ENCODE measurements at places on chromosomes 16 and 17. TPM values are rescaled to one million over a fixed set of nuclear protein-coding genes. Genes with fewer than 3 reads are reported as not detected.

MT4 gene
- not detected for total RNA-seq

ZG16 gene
- total RNA-seq = 0.23 TPM

ACSM2B gene
- total RNA-seq = not detected

TOB1 gene
- 43.0 TPM for total RNA-seq

PPP1R27 gene
- 2.4 TPM for total RNA-seq

AHSP gene
- total RNA-seq = not detected

CHST4 gene
- 6.6 TPM for total RNA-seq

MMP28 gene
- total RNA-seq = 0.25 TPM

WNT9B gene
- not detected for total RNA-seq

GPRC5C gene
- total RNA-seq = 149 TPM

ITGAX gene
- 0.26 TPM for total RNA-seq

- DNase-seq = no peak
These were observed 5.9 kb downstream of the BAHCC1 start for GRCh38 chr17:81400996-81401722.

DNA sequence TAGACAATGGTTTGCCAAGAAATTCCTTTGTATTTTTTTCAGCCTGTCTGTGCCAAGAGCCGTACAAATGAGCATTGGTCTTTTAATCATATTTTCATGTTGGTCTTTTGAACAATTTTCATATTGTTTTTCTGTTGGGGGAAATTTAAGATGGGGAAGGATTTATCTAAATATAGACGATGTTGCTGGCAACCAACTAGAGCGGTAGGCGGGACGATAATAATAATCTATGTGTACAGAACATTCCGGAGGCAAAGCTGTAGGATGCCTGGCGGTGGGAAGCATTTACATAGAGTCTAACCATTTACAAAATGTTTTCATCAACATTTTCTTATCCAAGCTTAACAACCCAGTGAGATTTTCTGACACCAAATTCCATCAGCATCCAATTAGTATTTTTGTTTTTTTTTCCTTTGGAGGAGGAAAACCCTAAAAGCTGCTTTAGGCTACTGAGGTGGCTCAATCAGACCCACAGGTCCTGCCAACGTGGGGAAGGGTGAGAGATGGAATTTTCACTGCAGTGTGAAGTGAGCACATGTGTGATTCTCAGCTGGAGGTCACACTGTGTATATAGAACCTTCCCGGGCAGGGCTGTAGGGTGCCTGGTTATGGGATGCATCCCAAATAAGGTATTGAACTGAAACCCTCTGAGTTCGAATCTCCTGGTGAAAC is 11.7 kb upstream of the SEC14L1 start:
- DNase-seq = no peak

- no peak for DNase-seq
These were observed 398.5 kb downstream of the HAPSTR1 start for GRCh38 chr16:9489835-9490467.

GRCh38 chr16:70653809-70654771 is 7.7 kb downstream of the IL34 start:
- DNase-seq = peak; percentile 95

DNA sequence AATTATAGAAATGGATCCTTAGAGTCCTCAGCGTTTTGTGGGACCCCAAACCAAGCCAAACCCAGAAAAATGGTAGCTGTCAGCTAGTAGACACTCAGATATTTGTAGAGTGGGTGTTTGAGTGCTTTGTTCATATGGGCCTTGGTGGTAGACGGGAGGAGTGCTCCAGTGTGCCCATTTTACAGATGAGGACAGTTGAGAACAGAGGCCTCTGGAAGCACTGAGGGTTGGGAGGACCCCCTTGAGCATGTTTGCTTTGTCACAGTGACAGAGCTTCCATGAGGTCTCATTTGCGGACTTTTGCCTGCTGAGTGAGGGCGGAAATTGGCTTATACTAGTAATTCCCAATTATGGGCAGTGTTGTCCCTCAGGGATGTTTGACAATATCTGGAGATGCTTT is 111.7 kb downstream of the ABCC6 start:
- no peak for DNase-seq

- no peak for DNase-seq
These were observed 81.6 kb upstream of the CBX4 start for GRCh38 chr17:79920751-79921410.

DNA sequence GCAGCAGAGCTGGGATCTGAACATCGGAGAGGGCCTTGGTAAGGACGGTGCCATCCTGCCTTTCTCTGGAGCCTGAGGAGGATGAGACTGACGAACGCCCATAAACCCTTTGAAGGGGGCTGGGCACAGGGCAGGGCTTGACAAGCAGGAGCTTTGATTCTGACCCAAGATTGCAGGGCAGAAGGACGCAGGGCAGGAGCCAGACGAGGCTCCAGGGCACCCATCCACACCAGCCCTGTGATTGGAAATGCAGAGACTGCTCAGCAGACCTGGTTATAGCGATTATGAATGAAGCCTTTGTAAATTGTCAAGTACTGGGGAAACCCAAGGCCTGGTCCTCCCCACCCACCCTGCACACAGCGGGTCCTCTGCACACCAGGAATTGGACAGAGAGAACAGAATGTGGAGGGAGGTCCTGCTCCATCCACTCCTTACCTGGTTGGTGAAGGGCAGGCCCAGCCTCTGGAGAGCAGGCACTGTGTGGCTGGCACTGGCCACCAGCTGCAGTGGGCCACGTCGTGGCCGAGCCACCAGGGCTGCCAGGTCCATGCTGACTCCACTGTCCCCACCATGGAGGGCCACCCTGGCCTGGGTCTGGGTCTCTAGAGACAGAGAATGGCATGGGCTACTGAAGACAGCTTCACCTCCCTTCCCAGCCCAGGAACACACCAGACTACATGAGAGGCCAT is 68.8 kb downstream of the RMI2 start:
- DNase-seq = no peak

GRCh38 chr17:81019563-81020442 is 15.1 kb upstream of the BAIAP2 start:
- DNase-seq = no peak

DNA sequence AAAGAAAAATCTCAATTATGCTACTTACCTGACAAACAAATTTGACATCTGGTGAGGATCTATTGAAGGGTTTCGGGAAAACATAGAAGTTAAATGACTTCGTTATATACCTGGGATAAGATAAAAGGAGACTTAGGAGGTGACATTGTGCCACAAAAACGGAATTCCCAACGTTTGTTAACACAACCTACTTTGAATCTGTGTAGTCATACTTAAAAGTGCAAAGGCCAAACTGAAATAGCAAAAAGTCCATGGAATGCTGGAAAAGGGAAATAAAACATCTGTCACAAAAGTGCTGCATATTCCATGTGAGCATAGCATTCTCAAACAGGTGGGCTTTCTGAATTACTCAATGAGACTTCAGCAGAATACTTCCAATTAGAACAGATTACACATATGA is 3.0 kb downstream of the PARN start:
- no peak for DNase-seq

DNA sequence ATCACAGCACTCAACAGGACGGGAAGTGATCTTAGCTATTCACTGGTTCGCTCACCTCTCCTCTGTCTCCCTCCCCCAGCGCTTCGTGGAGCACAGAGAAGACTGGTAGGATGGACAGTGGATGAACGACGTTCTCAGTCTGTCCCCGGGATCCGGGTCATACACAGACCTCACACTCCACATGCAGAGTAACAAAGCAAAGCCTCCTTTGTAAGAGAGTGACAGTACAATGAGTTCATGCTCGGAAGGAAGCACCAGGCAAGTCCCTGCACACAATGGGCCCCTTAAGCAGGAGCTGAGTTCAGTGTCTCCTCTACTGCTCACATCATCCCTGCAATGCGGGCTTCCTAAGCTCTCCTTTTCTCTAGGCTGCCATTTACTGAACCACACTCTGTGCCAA is 356.9 kb downstream of the C16orf95 start:
- DNase-seq = no peak

DNA sequence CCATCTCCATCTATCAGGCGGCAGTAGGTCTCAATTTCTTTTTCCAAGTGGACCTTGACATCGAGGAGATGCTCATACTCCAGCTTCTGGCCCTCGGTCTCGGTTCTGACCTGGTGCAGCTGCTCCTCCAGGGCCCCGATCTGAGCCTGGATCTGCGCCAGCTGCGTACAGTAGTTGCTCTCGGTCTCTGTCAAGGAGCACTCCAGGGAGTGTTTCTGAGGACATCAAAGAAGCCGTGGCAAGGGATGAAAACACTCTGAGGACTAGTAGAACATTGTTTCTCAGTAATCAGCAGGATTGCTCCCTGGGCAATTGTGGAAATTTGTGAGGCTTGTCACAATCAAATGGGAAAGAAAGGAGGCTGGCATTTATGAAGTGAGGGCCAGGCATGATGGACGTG is 5.9 kb downstream of the KRT28 start:
- DNase-seq = no peak

GRCh38 chr16:23534868-23535860 is 22.0 kb downstream of the EARS2 start:
- DNase-seq = no peak

- DNase-seq = no peak
These were observed 12.5 kb upstream of the C1QTNF8 start for GRCh38 chr16:1108299-1109252.

DNA sequence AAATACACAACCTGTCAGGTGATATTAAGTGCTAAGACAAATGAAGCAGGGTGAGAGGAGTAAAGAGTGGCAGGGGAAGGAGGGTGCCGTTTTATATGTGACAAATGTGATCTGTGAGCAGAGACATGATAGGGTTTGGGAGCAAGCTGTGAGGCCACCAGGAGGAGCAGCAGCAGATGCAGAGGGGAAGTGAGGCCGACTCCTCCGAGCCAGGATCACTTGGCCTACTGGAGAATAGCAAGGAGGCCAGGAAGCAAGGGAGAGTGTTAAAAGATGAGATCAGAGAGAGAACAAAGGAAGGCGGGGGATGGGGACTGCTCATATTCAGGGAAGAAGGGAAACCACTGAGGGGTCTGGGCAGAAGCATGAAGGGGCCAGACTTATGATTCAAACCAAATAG is 129.4 kb downstream of the TANGO6 start:
- DNase-seq = peak; percentile 35

DNA sequence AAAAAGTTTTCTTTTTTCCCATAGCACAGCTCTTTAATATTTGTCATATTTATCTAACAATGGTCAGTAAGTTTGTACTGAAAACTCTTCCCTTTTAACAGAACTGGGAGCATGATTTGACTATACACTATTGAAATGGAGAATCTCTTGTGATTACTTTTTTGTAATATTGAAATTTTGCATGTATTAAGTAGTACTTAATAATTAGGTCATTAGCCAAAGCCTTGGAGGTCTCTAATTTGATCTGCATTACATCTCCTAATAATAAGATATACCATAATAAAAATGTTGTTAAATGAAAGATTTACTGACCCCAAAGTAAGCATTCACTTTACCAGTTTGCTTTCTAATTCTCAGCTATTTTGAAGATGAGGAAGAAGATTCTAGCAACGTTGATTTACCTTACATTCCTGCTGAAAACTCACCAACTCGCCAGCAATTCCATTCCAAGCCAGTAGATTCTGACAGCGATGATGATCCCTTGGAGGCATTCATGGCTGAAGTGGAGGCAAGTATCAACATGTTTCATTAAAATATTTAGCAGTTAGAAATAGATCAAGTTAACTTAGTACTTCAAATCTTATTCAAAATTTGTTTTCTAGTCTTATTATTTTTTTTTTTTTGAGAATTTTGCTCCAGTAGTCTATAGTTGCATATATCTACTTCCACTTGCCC is 18.2 kb downstream of the DDX42 start:
- no peak for DNase-seq

GRCh38 chr16:73052576-73052975 is 4.6 kb upstream of the ZFHX3 start:
- DNase-seq = no peak

GRCh38 chr17:27485125-27485524 is 28.9 kb downstream of the KSR1 start:
- no peak for DNase-seq

DNA sequence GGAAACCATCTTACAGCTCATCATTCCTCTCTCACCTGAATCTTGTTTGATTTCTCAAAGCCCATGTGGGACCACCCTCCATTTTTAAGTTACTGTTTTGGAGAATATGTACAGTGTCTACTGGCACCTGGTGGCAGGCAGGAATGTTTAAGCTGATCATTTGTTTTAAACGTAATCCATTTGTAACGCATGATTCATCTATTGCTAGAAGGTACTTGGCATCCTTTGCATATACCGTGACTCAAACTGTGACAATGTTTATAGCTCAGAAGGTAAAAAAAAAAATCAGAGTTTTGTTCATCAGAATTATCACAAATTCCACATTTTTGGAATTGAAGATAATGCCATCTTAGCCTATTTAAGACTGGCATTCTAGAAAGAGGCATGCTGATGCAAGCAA is 1007.5 kb upstream of the EEF2KMT start:
- no peak for DNase-seq

GRCh38 chr16:58128711-58129096 is 477 bp downstream of the CFAP20 start:
- DNase-seq = no peak

DNA sequence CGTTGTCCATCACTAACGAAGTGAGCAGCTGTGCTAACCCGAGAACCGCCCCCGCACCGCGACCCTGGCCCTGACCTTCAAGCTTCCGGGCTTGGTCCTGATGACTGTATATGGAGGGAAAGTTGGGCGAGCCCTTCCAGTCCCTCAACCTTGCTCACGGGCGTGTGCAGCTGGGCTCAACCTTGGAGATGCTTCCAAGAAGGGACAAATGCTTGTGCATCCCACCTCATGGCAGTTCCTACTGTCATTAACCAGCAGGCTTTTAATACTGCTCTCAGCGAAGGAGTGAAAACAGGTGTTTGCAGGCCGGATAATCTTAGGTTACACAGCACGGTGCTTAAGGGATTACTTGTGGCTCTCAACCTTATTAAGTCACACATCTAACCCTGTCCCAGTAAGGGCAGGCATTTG is 33.5 kb downstream of the SRL start:
- DNase-seq = no peak

- DNase-seq = no peak
These were observed 36.0 kb upstream of the KDM6B start for GRCh38 chr17:7797976-7798375.

DNA sequence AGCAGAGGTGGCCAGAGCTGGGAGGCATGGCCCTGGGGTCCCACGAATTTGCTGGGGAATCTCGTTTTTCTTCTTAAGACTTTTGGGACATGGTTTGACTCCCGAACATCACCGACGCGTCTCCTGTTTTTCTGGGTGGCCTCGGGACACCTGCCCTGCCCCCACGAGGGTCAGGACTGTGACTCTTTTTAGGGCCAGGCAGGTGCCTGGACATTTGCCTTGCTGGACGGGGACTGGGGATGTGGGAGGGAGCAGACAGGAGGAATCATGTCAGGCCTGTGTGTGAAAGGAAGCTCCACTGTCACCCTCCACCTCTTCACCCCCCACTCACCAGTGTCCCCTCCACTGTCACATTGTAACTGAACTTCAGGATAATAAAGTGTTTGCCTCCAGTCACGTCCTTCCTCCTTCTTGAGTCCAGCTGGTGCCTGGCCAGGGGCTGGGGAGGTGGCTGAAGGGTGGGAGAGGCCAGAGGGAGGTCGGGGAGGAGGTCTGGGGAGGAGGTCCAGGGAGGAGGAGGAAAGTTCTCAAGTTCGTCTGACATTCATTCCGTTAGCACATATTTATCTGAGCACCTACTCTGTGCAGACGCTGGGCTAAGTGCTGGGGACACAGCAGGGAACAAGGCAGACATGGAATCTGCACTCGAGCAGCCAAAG is 2.3 kb downstream of the CSF3 start:
- no peak for DNase-seq

GRCh38 chr16:53207810-53208752 is 153.3 kb downstream of the CHD9 start:
- DNase-seq = peak; percentile 84

- DNase-seq = no peak
These were observed 38.4 kb downstream of the ERN1 start for GRCh38 chr17:64091571-64091970.

Measured in HT-29 (cell line).